ENCODE measurements at places on chromosomes 4 and X.

DNA sequence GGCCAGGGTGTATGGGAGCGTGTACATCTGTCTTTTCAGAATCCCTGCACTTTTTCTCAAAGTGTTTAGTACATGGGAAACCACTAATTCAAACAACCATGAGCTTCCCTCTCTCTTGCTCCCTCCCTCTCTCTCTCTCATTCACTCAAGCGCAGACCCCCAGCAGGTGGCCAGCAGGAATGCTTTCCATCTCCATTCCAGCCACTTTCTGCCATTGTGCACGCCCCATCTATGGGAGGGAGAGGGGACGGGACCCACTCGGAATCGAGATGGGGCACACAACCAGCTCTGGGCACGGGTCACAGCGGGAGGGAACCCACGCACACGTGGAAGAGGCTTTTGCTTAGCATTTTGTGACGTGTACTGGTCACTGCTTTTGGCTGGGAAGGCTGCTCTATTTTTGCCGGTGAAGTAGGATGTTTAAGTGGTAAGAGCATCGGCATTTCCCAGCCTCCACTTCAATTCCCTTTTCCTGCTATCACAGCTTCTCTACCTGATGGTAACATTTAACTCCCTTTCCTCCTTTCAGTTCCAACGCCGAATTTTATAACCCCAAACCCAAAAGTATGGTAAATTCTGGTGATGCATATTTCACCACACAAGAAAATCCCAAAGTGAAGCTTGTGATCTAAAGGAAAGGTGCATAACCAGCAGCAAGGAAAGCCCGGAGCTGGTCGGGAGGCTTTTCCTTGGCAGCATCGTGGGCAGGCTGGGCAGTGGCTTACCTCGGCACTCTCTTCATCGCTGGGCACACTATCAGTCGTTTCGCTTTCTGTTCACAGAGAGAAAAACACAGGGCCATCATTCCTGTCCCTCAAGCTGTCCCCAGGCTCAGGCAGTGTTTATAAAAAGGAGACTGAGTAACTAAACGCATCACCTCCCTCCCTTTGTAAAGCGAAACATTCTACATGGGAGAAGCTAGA lies 84.1 kb downstream of the IRF2 start:
- no peak overlapping the region for H3K4me3 ChIP-seq
- peaks cover 89% of the 10 kb centered on the region for H3K4me1 ChIP-seq

DNA sequence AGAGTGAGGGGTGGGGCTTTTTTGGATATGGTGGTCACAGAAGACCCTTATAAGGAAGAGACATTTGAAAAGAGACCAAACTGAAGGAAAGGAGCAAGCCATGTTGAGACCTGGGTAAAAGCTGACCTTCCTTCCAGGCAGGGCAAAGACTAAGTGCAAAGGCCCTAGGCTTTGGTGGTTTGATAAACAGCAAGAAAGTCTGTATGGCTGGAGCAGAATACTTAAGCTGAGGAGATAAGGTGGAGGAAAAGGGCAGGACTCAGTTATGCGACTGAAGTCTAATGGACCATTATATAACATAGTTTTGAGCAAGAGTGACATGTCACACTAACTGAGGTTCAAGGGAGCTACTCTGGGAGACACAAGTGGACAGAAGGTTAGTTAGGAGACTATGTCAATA lies 20.0 kb downstream of the SH3RF1 start:
- DNase-seq: no peak
- H3K36me3 ChIP-seq: peaks cover 4% of the 10 kb centered on the region
- no peak overlapping the region for H3K27ac ChIP-seq
- no peaks in the 10 kb centered on the region for H3K27me3 ChIP-seq
- H3K4me3 ChIP-seq: no peak overlapping the region

DNA sequence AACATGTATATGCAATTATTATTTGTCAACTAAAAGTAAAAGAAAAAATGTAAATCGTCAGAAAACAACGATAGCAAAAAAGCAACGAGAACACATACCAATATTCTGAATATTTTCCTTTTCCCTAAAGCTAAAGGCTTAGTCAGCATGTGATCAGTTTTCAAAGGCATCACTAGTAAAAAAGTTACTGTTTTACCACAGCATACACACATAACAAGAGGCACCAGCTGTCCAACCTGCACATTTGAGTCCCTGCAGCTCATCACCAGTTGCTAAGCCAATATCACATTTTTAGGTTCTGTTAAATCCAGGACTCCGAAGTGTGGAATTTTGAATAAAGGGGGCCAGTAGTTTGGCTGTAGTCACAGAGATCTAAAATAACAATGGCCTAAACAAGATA lies 203.8 kb downstream of the ADGRA3 start:
- H3K4me1 ChIP-seq: no peaks in the 10 kb centered on the region
- DNase-seq: no peak
- no peaks in the 10 kb centered on the region for H3K36me3 ChIP-seq
- H3K4me3 ChIP-seq: no peak overlapping the region

GRCh38 chr4:142741995-142742394 lies 104.1 kb downstream of the INPP4B start:
- H3K27ac ChIP-seq: no peak overlapping the region
- no peak for DNase-seq
- H3K4me1 ChIP-seq: no peaks in the 10 kb centered on the region
- H3K4me3 ChIP-seq: no peak overlapping the region

DNA sequence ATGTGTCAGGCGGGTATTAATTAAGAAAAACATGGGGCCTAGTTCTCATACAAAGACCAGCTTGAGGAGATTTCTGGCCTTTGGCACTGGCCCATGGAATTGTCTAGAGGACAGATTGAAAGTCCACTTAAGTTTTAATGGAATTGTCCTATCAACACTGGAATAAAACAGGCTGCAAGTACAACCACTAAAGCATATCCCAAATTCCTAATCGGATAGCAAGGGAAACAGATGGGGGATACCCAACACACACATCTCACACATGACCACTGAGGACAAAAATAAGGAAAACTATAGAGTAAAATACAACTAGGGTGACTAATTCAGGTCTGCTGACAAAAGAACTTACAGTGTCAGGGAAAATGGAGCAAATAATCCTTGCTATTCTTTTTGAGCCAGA lies 167.8 kb downstream of the GASK1B start:
- no peak for DNase-seq
- no peak overlapping the region for H3K4me3 ChIP-seq
- no peak overlapping the region for H3K27ac ChIP-seq
- no peaks in the 10 kb centered on the region for H3K36me3 ChIP-seq

GRCh38 chr4:5399124-5399523 lies 309.2 kb downstream of the EVC2 start:
- no peaks in the 10 kb centered on the region for H3K4me1 ChIP-seq
- no peaks in the 10 kb centered on the region for H3K27me3 ChIP-seq
- no peak overlapping the region for H3K4me3 ChIP-seq
- no peaks in the 10 kb centered on the region for H3K36me3 ChIP-seq

DNA sequence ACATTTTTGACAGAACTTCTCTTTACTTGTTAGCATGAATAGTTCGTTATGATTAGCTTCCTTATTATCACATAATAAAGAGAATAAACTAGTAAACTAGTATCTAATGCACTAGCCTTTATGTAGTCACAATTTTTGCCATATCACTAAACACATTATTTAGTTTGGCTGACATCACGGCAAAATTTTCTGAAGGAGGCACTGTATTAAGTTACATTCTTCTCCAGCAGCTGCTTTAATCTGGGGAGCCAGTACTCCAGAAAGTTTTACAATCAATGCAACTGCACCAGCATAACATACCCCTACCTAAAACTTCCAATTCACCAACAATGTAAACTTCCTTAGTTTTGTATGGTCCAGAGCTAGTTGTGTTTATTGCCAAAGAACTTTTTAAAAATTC lies 87.8 kb downstream of the FIP1L1 start:
- no peaks in the 10 kb centered on the region for H3K4me1 ChIP-seq
- H3K27ac ChIP-seq: no peak overlapping the region
- no peak overlapping the region for H3K4me3 ChIP-seq
- DNase-seq: no peak
- H3K36me3 ChIP-seq: peaks cover 16% of the 10 kb centered on the region

DNA sequence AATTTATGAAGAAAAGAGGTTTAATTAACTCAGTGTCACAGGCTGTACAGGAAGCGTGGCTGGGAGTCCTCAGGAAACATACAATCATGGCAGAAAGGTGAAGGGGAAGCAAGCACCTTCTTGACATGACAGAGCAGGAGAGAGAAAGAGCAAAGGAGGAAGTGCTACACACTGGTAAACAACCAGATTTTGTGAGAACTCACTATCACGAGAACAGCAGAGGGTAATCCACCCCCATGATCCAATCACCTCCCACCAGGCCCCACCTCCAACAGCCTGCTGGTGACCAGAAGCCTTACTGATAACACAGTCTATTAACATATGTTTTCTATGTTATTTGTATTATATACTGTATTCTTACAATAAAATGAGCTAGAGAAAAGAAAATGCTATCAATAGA lies 254.8 kb downstream of the PCDH10 start:
- no peak for DNase-seq
- no peak overlapping the region for H3K27ac ChIP-seq
- H3K36me3 ChIP-seq: no peaks in the 10 kb centered on the region
- no peak overlapping the region for H3K4me3 ChIP-seq
- H3K27me3 ChIP-seq: no peaks in the 10 kb centered on the region

DNA sequence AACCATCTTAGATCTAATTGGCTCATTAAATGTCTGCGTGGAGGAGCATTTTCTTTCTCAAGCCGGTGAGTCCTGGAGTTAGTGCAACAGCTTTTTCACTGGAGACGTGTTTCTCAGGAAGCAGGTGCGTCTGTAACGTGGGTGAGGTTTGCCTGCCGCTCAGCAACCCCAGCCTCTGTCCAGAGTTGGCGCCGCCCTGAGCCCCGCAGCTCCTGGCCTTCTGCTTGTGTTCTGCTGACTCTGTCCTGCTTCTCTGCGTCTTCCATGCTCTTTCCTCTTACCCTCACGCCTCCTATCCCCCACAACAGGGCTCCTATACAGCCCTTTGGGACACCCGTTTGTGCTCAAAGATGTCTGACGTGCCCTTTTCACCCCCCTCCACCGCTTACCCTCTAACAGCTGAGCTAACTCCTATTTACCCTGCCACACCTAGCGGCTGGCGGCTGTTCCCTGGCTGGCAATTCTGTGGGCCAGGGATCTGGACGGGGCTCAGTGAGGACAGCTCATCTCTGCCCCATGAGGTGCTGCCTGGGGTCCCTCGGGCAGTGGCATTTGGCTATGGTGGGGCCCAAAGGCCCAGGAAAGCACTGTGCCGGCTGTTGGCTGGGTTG lies 18.8 kb downstream of the DOK7 start:
- H3K36me3 ChIP-seq: no peaks in the 10 kb centered on the region
- H3K4me3 ChIP-seq: no peak overlapping the region
- DNase-seq: no peak

- H3K27ac ChIP-seq: no peak overlapping the region
- H3K36me3 ChIP-seq: no peaks in the 10 kb centered on the region
- peaks cover 8% of the 10 kb centered on the region for H3K4me1 ChIP-seq
- H3K4me3 ChIP-seq: no peak overlapping the region
- no peaks in the 10 kb centered on the region for H3K27me3 ChIP-seq
These were observed 28.1 kb downstream of the INPP4B start for GRCh38 chr4:142818031-142818430.

DNA sequence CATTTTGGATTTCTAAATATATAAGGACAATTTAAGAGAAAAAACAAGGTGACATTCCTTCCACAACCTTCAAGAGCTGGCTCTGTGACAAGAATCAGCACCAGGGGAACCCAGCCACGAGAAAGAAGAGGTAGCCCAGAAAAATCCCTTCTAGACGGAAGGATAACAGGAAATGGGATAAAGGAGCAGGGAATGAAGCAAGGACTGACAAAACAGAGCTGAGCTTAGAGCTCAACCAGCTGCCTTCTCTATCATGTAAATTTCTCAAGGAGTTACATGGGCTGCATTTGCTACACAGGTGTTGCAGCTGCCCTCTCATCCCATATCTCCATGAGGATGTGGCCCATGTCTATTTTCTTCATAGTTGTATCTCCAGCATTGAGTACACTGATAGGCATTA lies 154.2 kb upstream of the PRDX4 start:
- no peaks in the 10 kb centered on the region for H3K36me3 ChIP-seq
- DNase-seq: no peak
- H3K27ac ChIP-seq: no peak overlapping the region

GRCh38 chr4:79233820-79234219 lies 92.0 kb downstream of the NAA11 start:
- DNase-seq: no peak
- no peaks in the 10 kb centered on the region for H3K27me3 ChIP-seq
- peaks cover 6% of the 10 kb centered on the region for H3K4me1 ChIP-seq
- no peak overlapping the region for H3K27ac ChIP-seq
- H3K4me3 ChIP-seq: no peak overlapping the region

DNA sequence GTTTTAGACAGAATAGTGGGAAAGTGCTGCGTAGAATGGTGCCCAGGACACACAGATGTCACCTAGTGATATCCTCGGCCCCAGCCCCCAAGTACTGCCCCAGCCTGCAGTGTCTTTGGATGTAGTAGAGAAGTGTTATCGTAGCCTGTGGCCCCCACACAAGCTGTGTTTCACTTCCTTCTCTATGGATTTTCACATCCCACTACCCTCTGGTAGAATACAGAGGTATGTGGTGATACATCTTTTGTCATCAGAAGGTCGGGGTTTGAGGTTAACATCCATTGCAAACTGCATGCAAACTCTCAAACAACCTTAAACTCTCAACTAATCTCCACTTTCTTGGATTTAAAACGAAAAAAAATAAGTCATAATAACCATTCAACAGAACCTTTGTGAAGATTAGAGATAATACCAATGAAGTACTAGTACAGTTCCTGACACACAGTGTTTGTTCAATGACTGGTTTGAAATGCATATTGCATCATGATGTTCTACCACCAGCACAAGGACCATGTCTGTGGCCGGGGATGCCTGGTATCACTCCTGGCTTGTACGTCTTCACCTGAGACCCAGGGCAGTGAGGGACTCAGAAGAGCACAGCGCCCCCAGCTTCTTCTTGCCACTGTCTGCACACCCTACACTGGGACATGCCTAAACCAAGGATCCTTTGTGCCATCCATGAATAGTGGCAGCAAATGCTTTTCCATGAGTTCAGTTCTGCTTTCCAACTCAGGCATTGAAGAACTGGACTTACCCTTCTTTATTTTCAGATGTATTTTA lies 267.3 kb downstream of the DCTD start:
- H3K27ac ChIP-seq: no peak overlapping the region
- H3K27me3 ChIP-seq: peaks cover 5% of the 10 kb centered on the region
- H3K4me3 ChIP-seq: no peak overlapping the region

DNA sequence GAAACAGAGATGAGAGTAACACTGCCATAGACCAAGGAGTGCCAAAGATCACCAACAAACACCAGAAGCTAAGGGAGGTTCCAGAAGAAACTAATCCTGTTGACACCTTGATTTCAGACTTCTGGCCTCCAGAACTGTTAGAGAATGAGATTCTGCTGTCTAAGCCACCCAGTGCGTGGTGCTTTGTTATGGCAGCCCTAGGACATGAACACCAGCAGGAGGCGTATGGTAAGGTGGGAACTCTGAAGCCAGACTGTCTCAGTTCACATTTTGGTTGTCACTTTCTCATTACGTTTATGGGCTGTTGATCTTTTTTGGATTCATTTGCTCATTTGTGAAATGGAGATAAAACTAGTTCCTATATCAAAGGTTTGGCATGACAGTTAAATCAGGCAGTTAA lies 142.9 kb downstream of the DCHS2 start:
- H3K27me3 ChIP-seq: no peaks in the 10 kb centered on the region
- no peak overlapping the region for H3K4me3 ChIP-seq
- no peaks in the 10 kb centered on the region for H3K36me3 ChIP-seq

All from stimulated activated naive B cell treated with anti-CD40 and anti-IgM and Interleukin-4, amounts not matched to agents 10 μg/mL and 1 μg/mL and 100 μg/mL, for 72 hours (primary cell).